Heart left ventricle (tissue), 16 donors: ENCODE measurements at places on chromosomes 4 and X.
A peak's percentile ranks its signal among the peaks of the same experiment; 100 is the strongest.

DNA sequence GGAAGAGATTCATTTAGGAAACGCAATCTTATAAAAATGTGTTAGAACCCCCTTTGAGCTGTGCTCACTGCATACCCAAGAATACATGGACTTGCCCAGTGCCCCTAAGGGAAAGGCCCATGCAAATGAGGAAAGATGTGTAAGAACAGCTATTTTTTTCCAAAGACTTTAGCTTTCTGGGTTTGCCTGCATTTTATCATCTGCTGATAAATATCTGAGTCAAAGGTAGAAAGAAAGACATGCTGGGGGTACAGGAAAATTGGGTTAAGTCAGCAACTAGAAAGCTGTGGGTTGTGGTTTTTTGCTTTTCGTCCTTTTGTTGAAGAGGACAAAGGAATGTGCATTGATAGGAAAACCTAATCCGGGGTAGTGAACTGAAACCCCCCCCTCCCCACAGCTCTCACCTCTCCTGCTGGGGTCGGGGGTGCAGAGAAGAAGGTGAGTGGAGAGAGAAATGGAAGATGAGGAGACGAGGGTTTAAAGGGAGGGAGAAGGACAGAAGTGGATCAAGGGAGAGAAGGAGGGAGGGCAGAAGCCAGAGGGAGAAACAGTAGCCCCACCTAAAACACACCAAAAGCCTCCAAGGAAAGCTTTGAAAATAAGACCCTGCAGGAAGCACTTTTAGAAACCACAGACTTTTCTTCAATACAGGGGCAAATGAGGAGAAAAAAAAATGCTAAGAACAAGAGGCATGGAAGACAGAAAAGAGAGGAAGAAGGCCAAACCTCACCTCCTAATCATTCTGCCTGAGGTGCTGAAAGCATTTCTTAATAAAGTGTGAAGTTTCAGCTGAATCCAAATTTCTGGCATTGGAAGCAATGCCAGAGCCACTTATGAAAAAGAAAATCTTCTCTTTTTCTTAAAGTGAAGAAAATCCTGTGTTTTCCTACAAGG, 49.3 kb downstream of the KDR start:
- no peak for DNase-seq

GRCh38 chrX:109537324-109537665, 651 bp downstream of the NXT2 start:
- no peak for DNase-seq

DNA sequence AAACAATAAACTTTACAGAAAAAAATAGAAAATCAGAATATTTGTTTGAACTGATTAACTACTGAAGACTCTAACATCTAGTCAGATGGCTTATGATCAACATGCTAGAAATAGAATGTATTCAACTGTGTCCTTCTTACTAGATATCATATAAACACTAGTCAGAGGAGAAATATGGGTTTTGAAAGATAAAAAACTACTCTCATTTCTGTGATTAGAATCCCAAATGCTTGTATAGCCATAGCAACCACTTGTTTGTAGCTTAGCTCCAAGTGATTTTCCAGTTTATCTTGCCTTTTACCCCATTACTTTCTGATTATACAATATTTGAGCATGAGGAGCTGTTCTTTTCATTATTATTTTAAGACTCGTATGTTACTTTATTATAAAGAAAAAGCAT, 31.2 kb downstream of the USP38 start:
- DNase-seq = no peak

- DNase-seq = peak; percentile 77
Measured at GRCh38 chrX:46758956-46759644, at the start of gene SLC9A7. TSS of gene SLC9A7 (minus strand) at chrX:46759118. CDS start at chrX:46759029, 89 bp downstream.

GRCh38 chr4:22062676-22063075, 114.1 kb upstream of the KCNIP4 start:
- DNase-seq = no peak
